ENCODE measurements at places on chromosomes 4 and X.

DNA sequence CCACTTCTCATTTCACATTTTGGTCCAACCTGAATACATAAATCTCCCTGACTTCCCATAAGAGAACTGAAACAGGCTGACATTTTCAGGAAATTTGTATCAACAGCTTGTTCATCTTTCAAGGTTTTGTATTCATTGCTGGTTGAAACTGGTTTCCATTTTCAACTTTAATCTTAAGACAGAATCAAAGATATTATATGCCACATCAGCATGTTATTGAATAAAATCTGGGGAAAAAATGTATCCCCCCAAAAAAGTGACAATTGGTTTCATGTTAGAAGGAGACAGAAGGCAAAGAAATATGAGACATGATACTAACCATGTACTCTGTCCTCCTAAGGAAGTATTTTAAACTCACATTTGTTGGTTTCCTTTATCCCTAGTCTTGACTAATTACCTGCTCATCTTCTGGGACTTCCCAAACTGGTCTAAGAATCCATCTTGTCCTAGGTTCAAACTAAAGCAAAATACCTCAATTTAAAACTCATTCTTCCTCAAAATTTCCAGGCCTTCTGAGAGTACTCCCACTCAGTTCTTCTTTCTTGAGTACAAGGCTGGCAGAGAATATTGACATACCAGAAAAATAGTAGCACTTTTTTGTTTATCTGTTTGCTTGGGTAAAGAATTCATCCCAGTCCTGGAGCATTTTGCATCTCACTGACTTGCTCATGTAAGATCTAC lies 3.1 kb upstream of the ANTXR2 start:
- no peak for DNase-seq

DNA sequence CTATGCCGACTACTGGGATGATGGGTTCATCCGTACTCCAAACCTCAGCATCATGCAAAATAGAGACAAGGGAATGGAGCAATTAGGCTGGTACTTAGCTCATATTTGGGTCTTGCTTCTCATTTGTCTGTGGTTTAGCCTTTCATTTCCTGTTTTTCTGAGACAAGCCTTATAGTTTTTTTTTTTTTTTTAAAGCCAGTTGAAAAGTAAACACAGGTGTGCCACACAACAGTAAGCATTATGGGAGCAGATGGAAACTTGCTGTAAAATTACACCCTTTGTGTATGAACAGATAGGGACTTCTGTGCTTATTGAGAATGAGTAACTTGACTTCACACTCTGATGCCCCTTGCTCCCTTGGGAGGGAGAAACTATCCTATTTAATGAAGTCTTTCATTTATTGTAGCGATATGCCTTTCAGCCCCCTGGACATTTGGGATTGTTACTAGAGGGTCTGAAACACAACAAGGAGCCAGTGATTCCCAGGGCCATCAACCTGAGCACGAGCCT lies 13.7 kb downstream of the RASSF6 start:
- no peak for DNase-seq

GRCh38 chr4:107452717-107453630 lies 267.1 kb downstream of the PAPSS1 start:
- DNase-seq: no peak

DNA sequence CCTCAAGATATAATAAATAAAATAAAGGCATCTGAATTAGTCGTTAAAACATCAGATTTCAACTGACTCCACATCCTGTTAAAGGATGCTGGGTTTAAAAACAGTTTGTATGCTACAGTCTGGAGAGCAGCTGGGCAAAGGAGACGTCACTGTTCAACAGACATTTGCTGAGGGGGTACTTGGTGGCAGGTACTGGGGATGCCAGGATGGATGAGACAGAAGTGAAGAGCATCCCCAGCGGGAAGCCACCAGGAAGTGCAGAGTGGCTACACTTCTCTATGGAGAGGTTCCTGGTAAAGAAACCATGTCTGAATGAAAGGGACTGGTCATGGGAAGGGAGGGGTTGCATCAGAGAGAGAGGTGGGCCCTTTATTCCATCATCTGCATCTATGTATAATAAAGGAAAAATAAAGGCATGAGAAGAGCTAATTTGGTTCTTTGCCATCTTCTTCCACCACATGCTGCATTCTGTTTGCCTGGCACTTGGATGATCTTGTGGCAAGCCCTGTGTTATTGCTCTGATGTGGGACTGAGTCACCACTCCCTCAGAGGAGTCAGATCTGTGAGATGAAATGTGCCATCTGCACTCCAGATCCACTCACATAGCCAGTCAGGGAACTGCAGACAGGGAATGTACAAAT lies 145.0 kb downstream of the SOWAHB start:
- no peak for DNase-seq

- DNase-seq: no peak
Measured at GRCh38 chr4:82461710-82462109, 31.3 kb downstream of the ENOPH1 start.
